ENCODE measurements at places on chromosomes 4 and X.

- no peak for DNase-seq
Observed at GRCh38 chr4:125440814-125441213, 126.1 kb downstream of the FAT4 start.

DNA sequence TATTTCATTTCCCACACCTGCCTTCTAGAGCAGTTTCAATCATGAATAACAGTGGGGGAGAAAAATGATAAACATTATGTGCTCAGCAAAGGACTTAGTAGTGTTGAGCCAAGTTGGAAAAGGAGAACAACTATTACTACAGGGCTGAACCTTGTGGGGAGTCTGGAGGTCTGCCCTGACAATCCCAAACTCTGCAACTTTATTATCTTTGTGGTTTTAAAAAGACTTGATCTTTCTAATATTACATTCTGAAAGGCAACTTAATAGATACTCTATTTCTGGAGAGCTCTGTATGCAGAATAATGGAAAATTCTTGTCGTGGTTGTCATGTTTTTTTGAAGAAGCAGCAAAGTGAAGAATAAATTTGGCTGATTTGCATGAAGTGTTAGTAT lies 116.1 kb downstream of the SPCS3 start:
- DNase-seq: no peak

GRCh38 chr4:163755013-163755412 lies 260.5 kb downstream of the TMA16 start:
- no peak for DNase-seq

- DNase-seq: no peak
Observed at GRCh38 chrX:73831500-73831899, 268.5 kb downstream of the CHIC1 start.

DNA sequence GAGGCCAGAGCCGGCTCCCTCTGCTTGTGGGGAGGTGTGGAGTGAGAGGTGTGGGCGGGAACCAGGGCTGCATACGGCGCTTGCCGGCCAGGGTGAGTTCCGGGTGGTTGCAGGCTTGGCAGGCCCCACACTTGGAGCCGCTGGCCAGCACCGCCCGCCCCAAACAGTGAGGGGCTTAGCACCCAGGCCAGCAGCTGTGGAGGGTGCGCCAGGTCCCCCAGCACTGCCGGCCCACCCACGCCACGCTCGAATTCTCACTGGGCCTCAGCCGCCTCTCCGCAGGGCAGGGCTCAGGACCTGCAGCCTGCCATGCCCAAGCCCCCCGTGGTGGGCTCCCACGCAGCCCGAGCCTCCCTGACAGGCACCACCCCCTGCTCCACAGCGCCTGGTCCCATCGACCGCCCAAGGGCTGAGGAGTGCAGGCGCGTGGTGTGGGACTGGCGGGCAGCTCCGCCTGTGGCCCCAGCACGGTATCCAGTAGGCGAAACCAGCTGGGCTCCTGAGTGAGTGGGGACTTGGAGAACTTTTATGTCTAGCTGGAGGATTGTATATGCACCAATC lies 275.3 kb downstream of the RAPGEF2 start:
- no peak for DNase-seq

- no peak for DNase-seq
Observed at GRCh38 chr4:184358521-184359232, 115.7 kb downstream of the IRF2 start.

DNA sequence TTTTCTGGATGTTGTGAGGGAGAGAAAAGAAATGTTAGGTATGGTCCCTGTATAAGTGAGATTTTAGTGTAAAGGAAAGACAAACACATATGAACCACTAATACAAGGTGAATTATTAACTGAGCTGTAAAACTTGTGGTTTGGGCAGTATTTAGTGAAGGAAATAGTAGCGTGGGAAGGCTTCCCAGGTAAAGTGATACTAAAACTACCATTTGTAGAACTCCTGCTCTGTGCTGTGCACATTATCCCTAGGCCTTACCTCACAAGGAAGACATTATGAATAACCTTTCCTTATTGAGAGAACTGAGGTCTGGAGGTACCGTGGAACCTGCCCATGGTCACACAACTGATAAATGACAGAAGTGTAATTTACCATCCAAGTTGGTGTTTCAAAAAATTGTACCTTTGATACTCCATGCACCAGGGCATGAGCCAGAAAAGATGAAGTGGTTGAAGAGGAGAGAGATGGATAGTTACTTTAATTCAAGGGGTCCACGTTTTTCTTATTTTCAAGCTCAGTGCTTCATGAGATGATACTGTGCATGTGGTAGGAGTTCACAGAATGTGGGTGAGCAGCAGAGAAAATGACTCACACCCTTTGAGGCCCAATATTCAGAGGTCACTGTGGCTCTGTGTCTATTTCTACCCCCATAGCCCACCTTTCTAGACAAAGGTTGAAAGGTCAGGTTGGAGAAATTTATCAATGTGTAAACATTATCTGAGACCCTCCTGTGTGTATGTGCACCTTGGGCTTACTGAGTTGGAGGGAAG lies 2.6 kb upstream of the VSIG4 start:
- DNase-seq: no peak

DNA sequence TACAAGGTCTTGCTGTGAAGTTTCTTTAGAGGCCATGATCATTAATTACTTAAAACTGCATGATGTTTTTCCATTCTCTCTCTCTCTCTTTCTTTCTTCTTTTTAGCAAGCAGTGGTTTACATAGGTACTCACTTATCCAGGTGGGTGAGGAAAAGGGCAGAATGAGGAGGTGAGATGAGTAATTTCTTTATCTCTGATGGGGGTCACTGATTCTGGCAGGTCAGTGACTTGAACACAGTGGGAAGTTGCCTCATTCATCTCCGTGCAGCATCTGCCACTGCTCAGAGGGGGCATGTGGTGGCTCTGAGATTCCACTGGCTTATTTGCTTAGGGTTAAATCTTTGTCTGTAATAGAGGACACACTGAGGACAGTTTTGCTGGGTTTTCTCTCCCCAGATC lies 62.6 kb downstream of the FAM114A1 start:
- no peak for DNase-seq

- DNase-seq: no peak
Observed at GRCh38 chr4:158930639-158930972, 161.8 kb downstream of the FNIP2 start.

- DNase-seq: no peak
Observed at GRCh38 chrX:105463473-105463872, 243.0 kb upstream of the TEX13A start.

GRCh38 chr4:40908702-40909362 lies 159.1 kb downstream of the NSUN7 start:
- DNase-seq: peak; percentile 30

DNA sequence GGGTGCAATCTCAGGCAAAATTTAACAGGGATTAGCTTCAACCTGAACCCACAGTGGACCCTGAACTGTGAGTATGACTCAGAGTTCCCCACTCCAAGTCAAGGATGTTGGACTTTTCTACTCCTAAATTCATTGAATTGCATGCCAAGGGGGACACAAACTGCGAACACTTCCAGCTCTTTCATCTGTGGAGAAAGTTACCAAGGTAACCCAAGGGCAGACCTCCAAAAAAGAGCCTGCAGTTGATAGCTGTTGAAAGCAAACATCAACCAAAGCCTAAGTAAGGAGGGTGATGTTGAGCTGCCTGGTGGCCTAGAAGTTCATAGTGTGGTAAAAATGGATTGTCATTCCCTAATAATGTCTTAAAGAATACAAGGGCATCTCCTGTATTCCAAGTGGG lies 1242.9 kb downstream of the C4orf33 start:
- DNase-seq: no peak

DNA sequence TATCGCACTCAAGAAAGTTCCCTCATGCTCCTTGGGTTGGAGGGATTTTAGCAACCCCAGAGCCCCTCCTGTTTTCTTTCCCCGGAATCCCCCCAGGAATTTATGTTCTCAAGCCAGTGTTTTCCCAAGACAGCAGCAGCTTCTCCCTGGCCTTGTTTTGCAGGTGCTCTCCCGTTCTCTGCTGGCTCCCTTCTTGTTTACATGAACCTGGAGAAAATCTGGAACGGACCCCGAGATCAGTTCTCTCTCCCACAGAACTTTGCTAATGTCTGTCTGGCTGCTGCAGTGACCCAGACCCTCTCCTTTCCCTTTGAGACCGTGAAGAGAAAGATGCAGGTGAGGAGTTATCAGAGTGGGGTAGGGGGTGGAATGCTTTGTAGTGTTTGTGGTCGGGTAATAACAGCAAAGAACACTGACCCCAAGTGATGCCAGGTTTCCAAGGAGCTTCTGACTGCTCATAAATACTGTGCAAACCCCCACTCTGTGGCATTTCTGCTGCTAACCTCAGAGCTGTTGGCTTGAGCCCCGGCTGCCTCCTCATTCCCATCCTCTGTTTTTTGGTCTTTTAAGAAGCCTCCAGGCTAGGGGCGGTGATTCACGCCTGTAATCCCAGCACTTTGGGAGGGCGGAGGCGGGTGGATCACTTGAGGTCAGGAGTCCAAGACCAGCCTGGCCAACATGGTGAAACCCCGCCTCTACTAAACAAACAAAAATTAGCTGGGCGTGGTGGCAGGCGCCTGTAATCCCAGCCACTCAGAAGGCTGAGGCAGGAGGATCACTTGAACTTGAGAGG lies 11.1 kb downstream of the SLC25A43 start:
- DNase-seq: no peak

- DNase-seq: no peak
Observed at GRCh38 chrX:53637479-53637878, 49.0 kb downstream of the HUWE1 start.

DNA sequence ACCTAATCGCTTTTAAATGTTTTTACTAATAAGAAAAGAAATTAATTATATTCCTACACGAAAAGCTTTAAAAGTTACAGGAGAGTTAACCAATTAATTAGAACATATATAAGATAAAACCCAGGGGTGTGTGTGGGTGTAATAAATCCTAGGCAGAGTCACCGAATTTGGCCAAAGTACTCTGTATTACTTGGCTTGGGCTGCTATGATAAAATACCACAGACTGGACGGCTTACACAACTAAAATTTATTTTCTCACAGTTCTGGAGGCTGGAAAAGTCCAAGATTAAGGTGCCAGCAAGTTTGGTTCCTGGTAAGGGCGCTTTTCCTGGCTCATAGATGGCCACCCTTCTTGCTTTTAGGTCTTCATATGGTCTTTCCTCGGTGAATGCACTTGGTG lies 10.4 kb downstream of the AWAT1 start:
- DNase-seq: no peak

GRCh38 chrX:152520653-152521052 lies 69.5 kb upstream of the GABRA3 start:
- no peak for DNase-seq

DNA sequence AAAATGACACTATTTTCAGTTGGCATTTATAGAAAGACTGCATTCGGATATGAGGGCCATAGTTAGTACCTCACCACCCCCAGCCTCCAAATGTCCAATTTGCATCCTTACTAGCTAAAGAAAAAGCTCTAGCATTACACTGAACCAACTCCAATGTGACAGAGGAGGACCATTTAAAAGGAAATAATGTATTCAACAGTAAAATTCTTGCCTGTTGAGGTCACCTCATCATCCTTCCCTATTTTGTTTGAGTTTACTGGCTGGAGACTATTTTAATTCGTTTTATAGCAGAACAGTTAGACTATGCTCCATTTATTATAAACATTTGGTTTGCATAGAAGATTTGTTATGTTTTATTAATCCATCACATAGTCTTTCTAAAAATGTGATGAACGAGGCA lies 88.2 kb upstream of the PPARGC1A start:
- DNase-seq: no peak

All from stimulated activated CD8-positive, alpha-beta memory T cell treated with anti-CD3 and anti-CD28 coated beads, Interleukin-4, amount 100 ng/mL, for 4 hours (primary cell).